ENCODE measurements at places on chromosomes 3 and 15. TPM values are rescaled to one million over a fixed set of nuclear protein-coding genes. Genes with fewer than 3 reads are reported as not detected.

ASB14 gene
- total RNA-seq, result not detected

EPM2AIP1 gene
- total RNA-seq, result 7.8 TPM

OR5H15 gene
- total RNA-seq, result not detected

TAGLN3 gene
- 0.39 TPM for total RNA-seq

COL6A5 gene
- total RNA-seq, result not detected

TMEM43 gene
- 114 TPM for total RNA-seq

HYKK gene
- 6.8 TPM for total RNA-seq

DNA sequence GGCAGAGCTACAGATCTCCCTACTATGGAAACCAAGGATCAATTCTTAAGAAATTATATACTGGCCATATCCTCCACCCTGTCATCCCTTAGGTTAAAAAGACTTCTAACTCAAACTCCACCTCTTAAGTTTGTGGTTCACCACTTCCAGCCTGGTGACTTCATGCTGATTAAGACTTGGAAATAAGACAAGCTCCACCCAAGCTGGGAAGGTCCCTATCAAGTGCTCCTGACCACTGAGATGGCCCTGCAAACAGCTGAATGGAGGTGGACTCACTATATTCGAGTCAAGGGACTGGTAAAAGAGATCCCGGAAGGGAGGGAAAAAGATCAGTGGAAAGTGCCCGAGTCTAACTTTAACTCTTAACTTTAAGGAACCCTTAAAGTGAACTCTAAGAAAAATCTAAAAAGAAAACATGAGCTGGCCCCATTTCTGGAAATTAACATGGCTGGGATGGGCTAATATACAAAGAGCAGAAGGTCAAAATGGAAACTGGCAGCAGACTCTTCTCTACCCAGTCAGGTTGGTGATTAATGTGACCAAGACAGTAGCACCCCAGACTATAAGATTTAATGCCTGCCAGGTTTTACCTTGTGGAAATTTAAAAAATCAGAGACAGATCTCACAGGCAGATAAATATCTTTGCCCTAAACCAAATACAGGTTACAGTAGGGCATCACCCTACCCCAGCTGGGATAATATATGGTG is 43.9 kb downstream of the PPCDC start:
- peak; percentile 95 for DNase-seq

DNA sequence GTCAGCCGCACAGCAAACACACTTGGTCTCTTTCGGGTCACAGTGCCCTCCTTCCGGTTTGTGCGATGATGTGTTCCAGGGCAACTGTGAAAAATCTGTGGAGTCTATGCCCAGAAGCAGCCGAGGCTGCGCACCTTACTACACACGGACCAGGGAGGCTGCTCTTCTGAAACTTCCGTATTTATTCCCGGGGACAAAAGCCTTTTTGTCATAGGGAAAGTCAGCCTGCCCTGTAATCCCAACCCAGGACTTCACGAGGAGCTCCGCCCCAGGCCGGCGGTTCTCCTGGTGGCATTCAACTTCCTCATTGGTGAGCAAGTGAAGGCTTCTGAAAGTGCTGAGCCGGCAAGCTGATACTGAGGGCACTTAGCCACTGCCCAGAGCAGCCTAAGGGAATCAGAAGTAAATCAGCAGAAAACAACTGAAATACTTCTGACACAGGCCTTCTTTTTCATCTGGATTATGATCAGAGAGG is 126.5 kb downstream of the FMN1 start:
- peak; percentile 83 for DNase-seq

DNA sequence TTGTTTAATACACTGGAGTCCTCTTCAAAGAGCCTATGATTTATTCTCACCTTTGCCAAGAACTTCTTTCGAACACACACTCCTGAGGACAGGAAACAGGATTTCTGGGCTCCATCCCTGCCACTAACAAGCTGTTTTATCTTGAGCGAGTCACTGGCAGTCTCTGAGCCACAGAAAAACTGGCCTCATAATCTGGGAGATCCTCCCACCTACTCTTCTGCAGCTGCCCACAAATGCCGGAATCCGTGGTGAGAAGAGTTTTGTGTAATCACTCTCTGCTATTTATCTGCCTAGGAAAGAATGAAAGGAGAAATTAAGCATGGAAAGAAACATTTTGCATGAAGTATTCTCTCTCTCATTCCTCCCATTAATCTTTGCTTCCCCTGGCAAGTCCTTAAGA is 172.0 kb upstream of the TRIM42 start:
- peak; percentile 29 for DNase-seq

GRCh38 chr3:108509263-108509662 is 1.1 kb downstream of the MYH15 start:
- DNase-seq, result no peak

GRCh38 chr15:61364871-61365270 is 135.8 kb upstream of the RORA start:
- no peak for DNase-seq

GRCh38 chr15:94638183-94638582 is 406.8 kb downstream of the MCTP2 start:
- DNase-seq, result no peak

- DNase-seq, result no peak
Observed at GRCh38 chr3:43010638-43011037, 31.5 kb downstream of the GASK1A start.

DNA sequence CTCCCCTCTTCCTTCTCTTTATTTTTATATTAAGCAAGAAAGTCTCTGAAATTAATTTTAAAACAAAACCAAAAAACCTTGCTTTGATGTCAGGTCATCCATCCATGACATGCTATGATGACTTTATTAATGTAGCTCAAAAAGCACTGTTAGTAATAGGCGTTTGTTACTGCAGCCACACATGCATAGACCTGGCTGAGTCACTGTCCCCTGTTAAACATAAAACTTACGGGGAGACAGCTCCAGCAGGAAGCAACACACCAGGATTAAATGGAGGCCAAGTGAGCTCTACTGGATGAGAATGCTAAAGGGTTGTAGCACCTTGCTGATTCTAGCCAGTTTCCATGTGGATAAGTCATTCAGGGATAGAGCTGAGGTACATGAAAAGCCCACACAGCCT is 661.1 kb downstream of the MAGI1 start:
- no peak for DNase-seq

- peak; percentile 83 for DNase-seq
Observed at GRCh38 chr3:11498646-11499045, 145.1 kb downstream of the VGLL4 start.

- peak; percentile 69 for DNase-seq
Observed at GRCh38 chr3:69088063-69088462, 3.3 kb downstream of the ARL6IP5 start.

DNA sequence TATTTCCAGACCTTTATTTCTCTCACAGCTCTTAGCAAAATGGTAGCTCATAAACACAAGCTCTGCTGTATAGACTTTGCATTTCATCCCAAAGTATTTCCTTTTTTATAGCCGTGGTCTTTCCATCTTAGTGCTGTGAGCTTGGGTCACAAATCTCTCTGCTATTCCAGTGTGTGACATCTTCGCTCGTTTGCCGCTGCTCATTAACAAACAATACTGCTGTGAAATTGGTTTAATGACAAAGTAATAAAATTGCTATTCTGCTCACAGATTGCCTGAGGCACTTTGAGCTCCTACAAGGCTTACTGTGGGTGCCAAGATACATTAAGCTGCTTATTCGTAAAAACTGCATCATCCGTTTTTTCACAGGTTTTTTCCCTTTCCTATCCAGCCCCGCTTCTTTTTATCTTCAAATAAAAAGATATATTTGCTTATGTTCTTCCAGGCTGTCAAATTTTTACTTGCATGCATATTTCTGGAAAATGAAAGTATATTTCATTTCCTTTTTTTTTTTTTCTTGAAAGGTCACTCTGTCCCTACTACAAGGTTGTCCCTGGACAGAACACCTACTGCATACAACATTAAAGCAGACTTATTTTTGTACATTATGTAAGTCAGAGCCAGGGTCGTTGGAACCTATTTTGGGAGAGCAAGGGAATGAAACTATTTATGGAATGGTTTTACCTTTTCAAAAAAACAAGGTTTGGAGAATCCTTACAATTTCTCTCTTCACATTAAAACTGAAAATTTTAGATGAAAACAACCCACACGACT is 174.5 kb downstream of the MEIS2 start:
- no peak for DNase-seq

- DNase-seq, result peak; percentile 25
Observed at GRCh38 chr3:24493746-24494617, 668 bp downstream of the THRB start.

GRCh38 chr3:187318819-187319616 is 27.5 kb upstream of the MASP1 start:
- DNase-seq, result peak; percentile 57

- DNase-seq, result peak; percentile 34
Observed at GRCh38 chr15:85706779-85707518, 87.8 kb downstream of the KLHL25 start.

- DNase-seq, result no peak
Observed at GRCh38 chr15:67822537-67823313, 2.6 kb upstream of the SKOR1 start.

DNA sequence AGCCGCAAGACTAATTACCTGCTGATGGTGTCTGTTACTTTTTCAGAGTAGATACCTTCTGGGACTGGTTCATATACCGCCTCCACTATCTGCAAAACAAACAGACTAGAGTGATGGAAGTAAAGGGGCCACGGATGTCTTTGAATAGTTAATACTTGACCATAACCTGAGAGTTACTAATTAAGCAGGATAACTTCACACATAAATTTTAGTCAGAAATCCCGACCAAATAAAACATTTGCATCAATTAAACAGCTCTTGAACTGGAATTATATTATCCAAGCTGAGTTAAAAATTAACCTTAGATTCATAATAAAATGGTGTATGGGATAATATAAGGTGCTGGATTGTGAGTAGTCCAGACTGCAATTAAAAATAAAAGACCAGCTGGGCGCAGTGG is 167.7 kb downstream of the NEK10 start:
- DNase-seq, result no peak
